ENCODE measurements at places on chromosomes 7 and 10.

- no peak for DNase-seq
Observed at GRCh38 chr10:14975672-14976273, 16.6 kb downstream of the MEIG1 start.

DNA sequence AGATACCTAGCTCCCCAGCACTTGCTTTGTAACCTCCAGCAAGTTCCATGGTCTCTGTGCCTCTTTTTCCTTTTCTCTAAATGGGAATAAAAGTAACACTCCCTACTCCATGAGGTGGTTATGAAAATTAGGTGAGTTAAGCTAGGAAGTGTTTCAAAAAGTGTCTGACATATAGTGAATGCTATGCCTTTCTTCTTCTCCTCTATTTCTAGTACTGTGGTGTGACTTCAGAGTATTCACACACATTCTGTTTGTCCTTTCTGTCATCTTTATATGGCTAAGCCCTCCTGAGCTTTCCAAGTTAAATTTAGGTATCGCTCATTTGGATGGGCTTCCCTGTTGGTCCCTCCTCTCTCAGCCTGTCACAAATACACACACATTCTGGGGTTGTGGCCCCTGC, 229.7 kb downstream of the EXOC4 start:
- no peak for DNase-seq

- DNase-seq = no peak
Observed at GRCh38 chr7:96380111-96380512, 58.2 kb upstream of the SLC25A13 start.

GRCh38 chr10:26367771-26368170, 70.4 kb upstream of the APBB1IP start:
- no peak for DNase-seq

GRCh38 chr7:98400542-98401340, at the start of gene BAIAP2L1:
Gene BAIAP2L1, minus strand, starts transcription at chr7:98401090. Its CDS starts 238 bp downstream, at chr7:98400852.
- DNase-seq = peak; percentile 69

- no peak for DNase-seq
Observed at GRCh38 chr10:33193701-33194521, 140.6 kb downstream of the NRP1 start.

DNA sequence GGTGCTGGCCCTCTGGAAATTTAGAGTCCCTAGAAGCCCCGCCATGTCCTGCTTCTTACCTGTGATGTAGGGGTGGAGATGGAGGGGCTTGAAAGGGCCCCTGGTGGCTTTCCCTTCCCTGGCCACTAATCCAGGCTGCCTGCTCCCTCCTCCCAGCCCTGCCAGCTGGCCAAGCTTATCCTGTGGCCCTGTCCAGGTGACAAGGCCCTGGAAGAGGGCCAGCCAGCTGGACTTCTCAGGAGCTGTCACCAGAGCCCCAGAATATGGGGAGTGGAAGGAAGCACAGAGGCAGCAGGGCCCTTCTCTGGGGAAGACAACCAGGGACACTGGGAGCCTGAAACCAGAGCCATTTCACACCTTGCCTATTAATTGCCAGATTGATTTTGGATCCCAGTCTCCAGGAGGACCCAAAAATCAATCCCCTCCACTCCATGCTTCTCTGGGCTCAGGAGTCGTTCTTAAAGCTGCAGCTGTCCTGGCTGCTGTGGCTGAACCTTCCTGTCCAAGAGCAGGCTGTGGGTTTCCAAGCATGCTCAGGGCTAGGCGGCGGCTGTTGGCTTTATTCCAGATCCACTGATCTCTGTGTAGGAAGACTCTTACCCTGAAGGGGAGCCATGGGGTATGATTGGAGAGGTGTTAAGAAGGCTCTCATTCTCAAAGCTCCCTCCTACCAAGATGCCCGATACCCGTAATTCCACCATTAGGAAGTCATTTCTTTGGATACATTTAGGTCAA, 52.6 kb upstream of the PCBD1 start:
- DNase-seq = peak; percentile 7

DNA sequence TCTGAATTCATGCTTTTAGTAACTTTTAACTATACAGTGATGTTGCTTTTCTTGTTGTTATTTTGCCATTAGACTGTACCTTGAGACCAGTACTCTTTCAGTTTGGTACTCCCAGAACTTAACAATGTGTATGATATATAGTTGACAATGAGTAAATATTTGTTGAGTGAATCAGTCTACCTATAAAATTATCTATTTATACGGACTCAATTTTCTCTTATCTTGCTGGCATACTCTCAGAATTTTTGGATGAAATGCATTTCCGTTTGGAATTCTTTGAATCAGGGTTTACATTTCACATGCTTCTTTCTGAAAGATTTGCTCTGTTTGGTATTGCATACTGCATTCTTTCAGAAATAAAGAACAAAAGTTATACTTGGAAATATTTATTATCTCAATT, 47.8 kb upstream of the LRRC17 start:
- DNase-seq = no peak

- no peak for DNase-seq
Observed at GRCh38 chr7:105209870-105210269, 178.9 kb downstream of the SRPK2 start.

DNA sequence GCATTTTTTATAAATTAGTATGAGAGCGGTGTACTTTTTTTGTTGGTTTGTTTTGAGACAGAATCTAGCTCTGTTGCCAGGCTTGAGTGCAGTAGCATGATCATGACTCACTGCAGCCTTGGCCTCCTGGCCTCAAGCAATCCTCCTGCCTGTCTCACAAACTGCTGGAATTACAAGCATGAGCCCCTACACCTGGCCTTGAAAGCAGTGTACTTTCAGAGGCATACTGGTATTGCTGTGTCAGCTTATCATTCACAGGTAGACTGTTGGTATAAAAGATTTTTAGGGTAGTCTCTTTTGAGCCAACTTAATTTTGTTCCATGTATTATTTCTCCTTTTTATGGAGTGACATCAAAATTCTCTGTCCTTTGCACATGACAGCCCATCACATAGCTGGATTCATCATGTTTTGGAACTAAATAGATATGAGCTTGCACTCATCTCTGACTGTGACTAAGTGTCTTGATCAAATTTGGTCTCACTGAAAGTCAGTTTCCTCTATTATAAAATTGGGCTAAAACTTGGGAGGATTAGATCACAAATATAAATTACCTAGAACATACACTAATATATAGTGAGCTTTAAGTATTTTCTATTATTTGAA, 12.4 kb downstream of the GNAT3 start:
- DNase-seq = no peak

DNA sequence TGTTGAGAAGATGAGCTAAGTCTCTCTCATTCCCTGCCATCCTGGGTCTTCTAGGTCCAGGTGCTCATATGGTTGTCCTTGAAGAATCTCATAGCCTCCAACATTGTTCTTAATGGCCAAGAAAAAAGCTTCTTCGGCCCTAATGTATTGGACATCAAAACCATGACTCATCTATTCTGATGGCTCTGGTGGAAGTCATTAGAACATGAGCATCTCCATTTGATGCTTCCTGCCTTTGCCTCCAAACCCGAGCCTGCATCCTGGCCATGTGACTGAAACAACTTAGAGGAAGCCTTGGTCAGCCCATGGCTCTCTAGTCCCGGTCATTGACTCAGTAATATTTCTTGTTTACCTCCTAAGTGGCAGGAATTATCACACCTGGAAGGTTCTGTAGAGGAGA, 264.1 kb upstream of the FZD8 start:
- no peak for DNase-seq

GRCh38 chr7:7719236-7719635, 829 bp upstream of the RPA3 start:
- DNase-seq = peak; percentile 19

DNA sequence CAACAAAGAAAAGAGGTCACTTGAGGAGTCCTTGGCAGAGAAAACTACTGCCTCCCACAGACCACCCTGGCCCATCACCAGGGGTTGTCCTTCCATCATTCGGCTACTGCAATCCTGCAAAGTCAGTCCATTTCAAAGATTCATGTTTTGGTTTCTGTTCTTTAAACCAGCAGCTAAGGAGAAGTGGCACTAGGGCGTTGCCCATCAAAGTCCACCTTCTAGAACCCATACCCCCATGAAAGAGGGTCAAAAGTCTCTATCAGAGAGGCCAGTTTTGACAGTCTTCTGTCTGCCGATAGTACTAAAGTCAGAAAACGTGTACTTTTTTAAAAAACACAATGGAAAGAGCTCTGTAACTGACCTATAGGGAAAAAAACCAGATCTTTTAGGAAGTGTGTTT, 14.4 kb downstream of the CCDC6 start:
- DNase-seq = no peak

- DNase-seq = no peak
Observed at GRCh38 chr10:13716081-13717071, 129.6 kb downstream of the PRPF18 start.

GRCh38 chr10:9149134-9149533, 1094.6 kb downstream of the GATA3 start:
- DNase-seq = no peak

DNA sequence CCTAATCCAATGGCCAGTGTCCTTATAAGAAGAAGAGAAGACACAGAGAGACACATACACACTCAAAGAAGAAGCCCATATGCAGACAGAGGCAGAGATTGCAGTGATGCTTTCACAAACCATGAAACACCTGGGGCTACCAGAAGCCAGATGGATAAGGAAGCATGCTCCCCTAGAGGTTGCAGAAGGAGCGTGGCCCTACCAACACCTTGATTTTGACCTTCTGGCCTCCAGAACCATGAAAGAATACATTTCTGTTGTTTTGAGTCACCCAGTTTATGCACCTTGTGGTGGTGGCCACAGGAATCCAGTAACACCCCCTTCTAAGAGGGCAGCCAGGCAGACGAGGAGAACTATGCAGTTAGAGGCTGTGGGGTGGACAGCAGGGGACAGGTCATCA, 43.5 kb downstream of the AOC1 start:
- no peak for DNase-seq

- no peak for DNase-seq
Observed at GRCh38 chr10:16242859-16243613, 193.8 kb upstream of the PTER start.

GRCh38 chr7:2640482-2640830, 8.7 kb downstream of the TTYH3 start:
- DNase-seq = no peak

DNA sequence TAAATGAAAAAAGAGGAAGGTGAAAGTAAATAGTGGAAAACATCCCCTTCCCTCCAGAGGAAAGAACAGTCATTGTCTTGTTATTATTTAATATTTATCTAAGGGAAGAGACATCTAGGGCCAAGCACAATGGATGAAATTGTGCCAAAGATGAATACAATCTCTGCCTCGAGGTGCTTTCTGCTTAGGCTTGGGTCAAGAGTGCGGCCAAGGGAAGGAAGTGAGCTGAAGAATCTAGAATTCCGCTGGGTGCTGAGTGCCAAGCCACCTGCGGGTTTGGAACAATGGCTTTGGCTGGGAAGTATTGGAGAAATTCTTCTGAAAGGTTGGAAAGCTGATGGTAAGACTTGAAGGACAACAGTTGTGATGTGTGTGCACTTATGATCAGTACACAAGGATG, 531.3 kb upstream of the FZD8 start:
- no peak for DNase-seq

GRCh38 chr7:155375337-155376277, 77.9 kb downstream of the INSIG1 start:
- DNase-seq = no peak

GRCh38 chr10:32054094-32054493, 2.1 kb downstream of the KIF5B start:
- no peak for DNase-seq

- DNase-seq = no peak
Observed at GRCh38 chr7:128366300-128366699, 4.8 kb upstream of the PRRT4 start.

DNA sequence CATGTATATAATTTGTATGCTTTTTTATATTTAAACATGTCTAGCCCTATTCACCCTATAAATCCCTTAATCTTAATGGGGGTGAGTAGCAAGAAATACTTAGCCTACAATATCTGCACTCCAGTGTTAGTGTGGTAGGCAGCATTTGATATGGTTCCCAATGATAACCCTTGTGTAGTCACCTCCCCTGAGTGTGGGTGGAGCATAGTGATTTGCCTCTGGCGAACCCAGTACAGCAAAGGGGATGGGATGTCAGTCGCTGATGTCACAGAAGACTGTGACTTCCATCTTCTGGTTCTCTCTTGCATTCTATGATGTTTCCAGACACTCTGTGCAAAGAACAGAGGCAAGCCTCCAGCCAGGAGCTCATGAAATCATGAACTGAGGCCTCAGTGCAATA, 211.2 kb downstream of the CRPPA start:
- no peak for DNase-seq

DNA sequence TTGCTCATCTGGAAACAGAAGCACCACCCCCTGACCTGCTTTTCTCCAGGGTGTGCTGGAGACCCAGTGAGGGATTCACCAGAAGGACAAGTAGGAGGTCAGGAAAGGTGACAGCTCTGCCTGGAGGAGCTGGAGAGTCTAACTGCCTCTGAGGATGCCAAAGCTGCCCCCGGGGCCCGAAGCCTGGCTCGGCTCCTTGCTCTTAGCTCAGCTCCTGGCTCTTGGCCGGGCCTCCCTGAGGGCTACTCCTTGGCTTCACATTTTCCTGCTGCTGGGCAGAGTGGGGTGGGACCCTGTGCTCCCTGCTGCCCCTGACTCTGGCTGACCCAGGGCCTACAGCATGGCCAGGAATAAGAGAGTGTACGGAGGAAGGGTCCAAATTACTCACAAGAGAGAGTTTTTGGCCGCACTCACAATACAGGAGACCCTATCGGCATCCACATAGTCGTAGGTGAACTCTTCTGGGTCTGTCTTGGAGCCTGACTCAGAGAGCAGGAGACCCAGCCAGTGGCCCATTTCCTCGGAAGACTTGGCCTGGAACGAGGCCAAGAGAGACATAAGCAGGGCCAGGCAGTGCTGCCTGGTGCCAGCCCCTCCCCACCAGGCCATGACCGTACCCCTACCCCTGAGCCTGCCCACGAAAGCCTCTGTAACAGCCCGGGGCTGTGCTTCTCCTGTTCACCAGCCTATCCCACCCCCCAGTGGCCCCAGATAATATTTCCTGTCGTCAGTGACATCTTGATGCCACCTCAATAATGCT, 63.1 kb downstream of the VWA2 start:
- no peak for DNase-seq

- no peak for DNase-seq
Observed at GRCh38 chr10:78960316-78960800, 108.4 kb upstream of the ZMIZ1 start.

DNA sequence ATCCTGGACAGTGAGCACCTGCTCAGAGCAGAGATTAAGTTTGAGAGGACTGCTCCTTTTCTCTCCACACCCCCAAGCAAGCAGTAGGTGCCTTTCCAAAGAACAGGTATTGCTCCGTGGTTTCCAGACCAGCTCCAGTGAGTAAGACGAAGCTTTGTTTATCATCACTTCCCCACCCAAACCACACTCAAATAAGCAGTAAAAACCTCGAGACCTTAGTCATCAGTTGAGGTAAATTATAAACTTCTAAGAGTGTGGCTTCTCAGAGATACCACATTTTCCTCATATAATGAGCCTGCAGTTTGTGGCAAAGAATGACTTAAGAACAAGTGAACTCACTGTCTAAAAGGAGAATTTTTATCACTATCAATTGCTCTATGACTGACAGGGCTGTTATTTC, 50.0 kb upstream of the GRB10 start:
- no peak for DNase-seq

DNA sequence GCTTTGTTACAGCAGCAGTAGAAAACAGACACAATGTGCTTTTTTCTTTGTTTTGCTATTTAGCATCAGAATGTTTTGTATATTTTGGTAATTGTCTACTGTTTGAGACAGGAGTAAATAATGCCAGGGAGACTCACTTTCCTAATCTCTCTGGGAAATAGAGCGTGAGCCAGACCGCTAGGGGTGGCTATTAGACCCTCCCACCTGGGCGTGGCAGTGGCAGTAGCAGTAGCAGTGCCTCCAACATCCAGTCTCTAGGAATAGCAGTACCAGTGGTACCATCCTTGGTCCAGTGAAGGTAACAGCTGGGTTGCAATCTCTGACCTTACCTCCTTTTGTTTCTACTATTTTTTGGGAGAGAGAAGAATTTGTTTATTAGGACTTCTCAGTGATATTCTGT, 165.7 kb upstream of the MAGI2 start:
- DNase-seq = no peak
